ENCODE measurements at places on chromosomes 16 and 17.

DNA sequence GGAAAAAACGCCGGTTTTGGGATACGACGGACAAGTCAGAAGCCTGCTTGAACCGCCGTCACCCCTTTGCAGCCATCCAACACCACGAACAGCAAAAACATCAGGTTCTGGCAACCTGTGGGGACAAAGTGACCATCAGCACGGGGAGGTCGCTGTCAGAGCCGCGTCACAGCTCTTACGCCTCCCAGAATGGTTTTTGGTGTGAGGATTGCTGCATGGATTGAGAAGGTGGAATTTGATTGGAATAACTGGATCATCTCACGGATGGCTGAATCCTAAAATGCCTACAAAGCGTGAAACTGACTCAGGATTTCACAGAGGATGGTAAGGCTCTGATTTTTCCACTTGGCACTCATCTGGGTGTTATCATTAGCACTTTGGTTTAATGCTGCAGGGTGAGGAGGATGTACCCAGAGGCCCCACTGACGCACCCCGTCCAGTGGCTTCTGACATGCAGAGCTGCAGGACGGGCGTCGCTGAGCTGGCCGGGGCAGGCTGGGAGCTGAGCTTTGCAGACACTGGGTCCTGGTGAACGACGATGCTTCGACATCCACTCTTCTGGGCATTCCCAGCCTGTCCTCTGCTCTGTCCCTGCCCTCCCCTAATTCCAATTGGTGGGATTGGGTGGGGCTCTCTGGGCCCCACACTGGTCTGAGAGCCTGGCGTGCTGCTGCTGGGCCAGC is 73.4 kb upstream of the CREBBP start:
- no peak for DNase-seq

- DNase-seq, result no peak
These were observed 8.1 kb upstream of the NLRP1 start for GRCh38 chr17:5592382-5592781.

GRCh38 chr17:37698132-37698910 is 46.5 kb downstream of the HNF1B start:
- DNase-seq, result no peak

DNA sequence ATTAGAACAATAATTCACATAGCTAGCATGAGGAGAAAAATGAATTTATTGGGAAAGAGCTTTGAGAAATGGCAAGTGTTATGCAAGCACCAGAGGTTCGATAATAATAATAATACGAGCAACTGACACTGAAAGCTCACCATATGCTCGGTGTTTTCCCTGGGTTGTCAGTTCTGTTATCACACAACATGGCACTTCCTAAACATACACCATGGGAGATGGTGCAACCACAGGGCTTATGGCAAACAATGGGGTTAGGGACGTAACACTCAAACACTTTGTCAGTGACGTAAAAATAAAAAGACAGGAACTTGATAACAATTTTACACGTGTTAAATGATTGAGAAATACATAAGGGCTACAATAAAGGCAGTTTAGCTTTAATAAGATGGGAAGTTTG is 23.7 kb downstream of the OR1D5 start:
- no peak for DNase-seq

DNA sequence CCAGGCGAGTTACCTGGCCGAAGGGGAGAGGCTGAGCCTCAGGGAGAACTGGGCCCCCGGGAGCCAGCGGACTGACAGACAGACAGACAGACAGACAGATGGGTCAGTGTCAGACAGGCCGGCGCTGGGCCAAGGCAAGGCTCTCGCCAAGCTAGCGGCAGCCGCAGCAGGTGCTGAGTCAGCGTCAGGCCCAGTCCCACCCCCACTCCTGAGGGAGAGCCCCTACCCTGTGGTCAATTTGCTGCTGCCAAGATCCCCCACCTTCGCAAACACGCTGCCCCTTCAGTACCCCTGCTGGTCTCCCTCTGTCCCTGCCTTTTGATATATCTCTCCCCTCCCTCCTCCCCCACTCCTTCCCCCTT is 1.5 kb downstream of the FGF11 start:
- DNase-seq, result no peak

DNA sequence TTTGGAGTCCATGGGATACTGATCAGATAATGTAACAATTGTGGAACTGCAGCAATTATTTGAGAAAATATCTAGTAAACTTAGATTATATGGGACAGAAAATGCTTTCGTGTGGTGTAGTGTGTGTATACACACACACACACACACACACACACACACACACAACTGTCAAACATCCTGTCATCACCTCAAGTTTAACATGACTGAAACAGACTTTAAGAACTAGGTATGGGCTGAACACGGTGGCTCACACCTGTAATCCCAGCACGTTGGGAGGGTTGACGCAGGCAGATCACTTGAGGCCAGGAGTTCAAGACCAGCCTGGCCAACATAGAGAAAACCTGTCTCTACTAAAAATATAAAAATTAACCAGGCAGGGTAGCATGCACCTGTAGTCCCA is 544 bp upstream of the EVI2A start:
- DNase-seq, result no peak

- no peak for DNase-seq
These were observed at the start of gene FAM171A2 for GRCh38 chr17:44363613-44364159. Gene FAM171A2, minus strand, starts transcription at chr17:44363853. Its CDS starts 139 bp downstream, at chr17:44363714.

DNA sequence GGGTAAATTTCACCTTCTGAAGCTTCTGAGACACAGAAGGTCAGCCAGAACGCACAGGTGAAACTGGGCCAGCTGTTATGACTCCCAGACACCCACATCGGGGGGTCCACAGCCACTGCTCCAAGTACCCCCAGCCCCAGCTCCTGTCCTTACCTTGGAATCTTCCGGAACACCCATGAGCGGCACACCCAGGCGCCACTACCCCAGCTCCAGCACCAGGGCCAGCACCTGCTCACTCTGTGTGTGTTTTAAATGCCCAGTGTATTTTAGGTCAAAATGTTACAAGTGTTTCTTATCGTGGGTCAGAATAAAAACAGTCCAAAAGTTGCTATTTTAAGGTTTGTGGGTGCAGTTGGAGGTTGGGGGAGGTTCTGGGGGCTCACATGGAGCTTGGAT is 116.3 kb downstream of the RMI2 start:
- no peak for DNase-seq

DNA sequence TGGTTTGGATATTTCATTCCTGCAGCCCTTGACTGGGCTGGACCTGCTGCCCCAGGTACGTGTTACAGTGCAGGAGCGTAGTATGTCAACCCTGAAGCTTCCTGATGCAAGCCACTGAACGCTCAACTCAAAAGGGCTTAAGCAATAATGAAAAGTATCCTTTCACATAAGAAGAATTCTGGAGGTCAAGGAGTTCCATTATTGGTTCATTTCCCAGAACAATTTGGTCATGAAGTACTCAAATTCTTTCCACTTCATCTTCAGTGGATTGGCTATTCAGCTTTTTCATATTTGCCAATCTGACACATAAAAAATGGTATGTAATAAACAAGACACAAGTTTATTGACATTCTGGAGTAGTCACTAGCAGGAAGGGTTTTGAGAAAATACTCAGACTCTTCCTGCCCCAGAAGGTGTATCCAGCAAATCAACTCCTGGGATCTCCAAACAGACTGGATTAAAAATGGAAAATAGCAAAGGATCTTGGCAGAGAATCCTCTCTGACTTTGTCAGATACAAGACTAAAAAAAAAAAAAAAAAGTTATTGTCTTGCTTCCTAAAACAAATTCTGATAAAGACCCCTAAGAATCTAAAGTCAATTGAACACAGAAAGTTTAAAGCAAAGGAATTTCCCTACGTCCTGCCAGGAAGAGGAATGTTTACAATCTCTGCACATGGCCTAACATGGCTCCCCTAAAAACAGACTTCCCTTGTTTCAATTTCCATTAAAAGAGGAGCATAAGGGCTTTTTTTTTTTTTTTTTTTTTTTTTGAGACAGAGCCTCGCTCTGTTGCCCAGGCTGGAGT is 37.5 kb upstream of the WSB1 start:
- no peak for DNase-seq

GRCh38 chr16:71536752-71537499 is 10.7 kb downstream of the CHST4 start:
- DNase-seq, result no peak

DNA sequence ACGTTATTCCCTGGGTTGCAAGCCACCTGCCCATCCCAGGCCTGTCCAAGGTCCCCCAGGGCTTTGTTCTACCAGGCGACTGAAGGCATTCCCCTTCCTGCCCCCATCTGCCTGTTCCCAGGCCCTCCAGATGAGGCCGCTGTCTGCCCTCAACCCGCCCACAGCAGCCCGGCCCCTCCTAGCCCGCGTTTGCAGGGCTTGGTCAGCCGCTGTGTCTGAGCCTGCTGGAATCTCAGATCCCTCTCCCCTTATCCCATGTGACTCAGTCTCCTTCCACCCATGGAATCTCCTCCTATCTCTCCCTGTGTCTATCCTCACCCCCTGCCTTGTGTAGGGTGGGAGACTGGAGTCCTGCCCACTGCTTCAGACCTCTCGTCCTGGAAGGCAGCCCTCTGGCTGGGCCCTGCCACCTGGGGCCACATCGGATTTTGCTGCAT is 186.0 kb upstream of the TNRC6C start:
- DNase-seq, result no peak

DNA sequence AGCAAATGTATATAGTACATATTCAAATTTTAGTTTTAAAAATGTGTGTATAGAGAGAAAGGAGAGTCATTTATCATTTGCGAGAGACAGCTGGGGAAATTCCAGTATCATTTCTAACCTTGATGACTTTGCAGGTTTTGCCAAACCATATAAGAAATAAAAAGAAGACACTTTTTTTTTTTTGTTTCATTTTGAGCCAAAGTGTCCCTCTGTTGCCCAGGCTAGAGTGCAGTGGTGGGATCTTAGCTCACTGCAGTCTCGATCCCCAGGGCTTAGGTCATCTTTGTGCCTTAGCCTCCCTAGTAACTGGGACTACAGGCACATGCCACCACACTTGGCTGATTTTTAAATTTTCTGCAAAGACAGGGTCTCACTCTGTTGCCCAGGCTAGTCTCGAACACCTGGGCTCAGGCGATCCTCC is 38.4 kb upstream of the VWA3A start:
- DNase-seq, result no peak

- DNase-seq, result no peak
These were observed 57.5 kb downstream of the DNAH2 start for GRCh38 chr17:7775051-7775450.

GRCh38 chr16:73319737-73320136 is 271.8 kb upstream of the ZFHX3 start:
- no peak for DNase-seq

DNA sequence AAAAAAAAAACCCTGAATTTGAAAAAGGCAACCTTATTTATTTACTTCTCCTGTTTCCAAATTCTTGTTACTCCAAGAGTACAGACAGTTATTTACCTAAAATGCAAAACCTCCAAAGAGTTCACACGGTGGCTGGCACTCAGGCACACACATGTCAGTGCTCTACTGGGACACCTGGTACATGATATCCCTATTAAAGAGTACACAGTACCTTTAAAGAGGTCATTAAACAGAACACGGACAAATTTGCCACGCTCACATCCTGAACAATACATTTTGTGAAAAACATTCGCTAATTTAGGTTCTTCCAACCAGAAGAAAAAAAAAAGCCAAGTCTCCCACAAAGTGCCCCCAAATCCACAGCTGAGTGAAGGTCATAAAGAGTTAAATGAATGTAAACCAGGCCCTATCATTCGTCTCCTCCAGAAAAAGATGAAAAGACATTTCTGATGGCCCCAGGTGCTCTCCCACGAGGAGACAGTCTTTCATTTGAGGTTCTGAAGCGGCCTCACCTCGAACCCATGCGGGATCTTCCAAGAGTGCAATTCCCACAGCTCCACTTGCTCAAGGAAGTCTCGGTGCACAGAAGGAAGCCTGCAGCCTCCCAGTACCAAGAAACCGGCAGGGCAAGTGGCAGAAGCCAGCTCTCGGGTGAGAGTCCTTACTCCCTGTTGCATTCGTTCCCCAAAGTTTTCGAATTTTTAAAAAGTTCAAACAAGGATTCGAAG is 993 bp downstream of the ERN1 start:
- DNase-seq, result no peak

- no peak for DNase-seq
These were observed 6.6 kb upstream of the PIK3R6 start for GRCh38 chr17:8873801-8874715.

DNA sequence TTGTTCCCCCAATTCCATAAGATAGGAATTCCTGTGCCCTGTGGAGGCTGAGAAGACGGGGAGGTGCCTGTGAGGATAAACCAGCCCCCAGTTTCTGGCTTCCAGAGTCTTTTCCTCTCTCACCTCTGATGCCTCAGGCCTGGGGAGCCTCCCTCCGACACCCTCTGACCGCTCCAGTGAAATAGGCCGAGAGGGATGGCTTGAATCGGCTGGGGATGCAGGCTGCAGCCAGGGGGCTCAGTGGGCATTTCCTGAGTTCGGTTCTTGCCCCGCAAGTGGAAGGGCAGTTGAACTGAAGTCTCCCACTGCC is 339.4 kb downstream of the SEC14L1 start:
- no peak for DNase-seq

DNA sequence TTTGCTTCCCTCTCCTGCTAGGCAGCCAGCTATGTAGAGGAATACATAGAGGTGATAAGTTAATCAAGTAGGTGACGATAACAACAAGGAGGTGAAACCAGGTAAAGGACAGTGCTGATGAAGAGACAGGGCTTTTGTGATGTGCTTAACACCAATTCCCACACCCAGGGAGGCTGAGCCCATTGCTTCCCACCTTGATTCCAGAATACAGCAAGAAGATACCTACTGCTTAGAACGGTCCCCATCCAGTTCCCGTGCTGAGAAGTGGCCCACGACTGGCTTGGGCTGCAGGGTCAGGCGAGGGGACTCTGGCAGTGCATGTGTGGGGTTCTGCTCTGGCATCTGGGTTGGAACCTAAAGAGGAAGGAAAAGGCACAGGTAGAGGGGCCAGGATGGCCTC is 16.1 kb upstream of the GFAP start:
- DNase-seq, result no peak

DNA sequence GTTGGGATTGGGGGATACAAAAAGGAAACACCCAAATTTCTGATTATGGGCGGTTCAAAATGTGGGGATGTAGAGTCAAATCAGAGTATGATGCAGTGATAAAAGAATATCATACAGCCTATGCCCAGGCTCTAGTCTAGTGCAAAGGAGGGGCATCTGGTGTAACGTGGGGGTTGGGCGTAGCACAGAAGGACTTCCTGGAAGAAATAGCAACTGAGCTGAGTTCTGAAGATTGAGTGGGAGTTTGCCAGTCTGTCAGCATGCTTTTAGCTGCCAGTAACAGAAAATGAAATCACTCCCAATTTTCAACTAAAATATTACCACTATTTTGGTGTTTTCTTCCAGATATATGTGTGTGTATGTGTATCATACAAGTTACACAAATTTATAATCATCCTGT is 196.9 kb downstream of the SPECC1 start:
- DNase-seq, result no peak

DNA sequence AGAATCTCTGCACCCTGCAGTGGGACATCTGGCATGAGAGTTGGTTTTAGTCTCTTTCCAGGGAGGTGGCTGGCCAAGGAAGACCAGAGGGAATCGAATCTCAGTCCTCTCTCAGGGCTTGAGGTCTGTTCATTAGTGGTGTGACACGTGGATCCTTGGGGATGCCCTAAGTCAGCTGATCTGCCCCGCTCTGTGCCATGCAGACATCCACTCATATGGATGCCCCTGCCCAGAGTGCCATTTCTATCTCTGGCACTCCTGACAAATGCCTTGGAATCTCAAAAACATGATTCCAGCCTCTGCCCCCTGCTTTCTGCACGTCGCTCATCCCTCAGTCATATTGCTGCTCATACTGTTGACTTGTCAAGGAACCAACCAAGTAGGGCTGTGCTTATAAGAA is 38.8 kb downstream of the WSCD1 start:
- no peak for DNase-seq

Measured in NCI-H2081 treated with DMSO at 0.1 percent for 48 hours (cell line).